ENCODE measurements at places on chromosomes 3 and 15.

- DNase-seq: no peak
Observed at GRCh38 chr3:8529181-8529637, 27.6 kb downstream of the LMCD1 start.

- peak; percentile 12 for DNase-seq
Observed at GRCh38 chr3:43855674-43856299, 165.0 kb downstream of the ABHD5 start.

DNA sequence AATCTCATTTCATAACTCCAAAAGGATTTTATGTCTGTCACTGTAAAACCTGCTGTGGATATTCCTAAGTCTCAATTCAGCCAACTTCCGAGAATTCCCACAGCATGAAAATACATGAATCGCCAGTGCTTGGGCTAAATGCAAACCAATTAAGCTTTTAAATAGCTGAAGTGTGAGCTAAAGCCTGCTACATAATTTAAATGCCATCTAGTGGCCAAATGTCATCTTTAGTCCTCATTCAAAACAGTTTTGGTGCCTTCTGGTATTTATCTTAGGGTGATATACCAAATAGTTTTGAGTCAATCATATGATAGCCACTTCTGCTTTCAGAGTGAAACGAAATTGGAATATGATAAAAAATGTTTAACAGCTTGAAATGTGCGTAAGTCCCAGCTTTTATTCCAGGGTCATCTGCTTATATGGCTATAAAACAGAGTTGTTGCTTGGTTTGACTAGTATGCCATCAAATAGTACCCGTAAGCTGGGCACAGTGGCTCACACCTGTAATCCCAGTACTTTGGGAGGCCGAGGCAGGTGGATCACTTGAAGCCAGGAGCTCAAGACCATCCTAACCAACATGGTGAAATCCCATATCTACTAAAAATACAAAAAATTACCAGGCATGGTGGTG is 41.8 kb upstream of the CCNL1 start:
- DNase-seq: peak; percentile 41

DNA sequence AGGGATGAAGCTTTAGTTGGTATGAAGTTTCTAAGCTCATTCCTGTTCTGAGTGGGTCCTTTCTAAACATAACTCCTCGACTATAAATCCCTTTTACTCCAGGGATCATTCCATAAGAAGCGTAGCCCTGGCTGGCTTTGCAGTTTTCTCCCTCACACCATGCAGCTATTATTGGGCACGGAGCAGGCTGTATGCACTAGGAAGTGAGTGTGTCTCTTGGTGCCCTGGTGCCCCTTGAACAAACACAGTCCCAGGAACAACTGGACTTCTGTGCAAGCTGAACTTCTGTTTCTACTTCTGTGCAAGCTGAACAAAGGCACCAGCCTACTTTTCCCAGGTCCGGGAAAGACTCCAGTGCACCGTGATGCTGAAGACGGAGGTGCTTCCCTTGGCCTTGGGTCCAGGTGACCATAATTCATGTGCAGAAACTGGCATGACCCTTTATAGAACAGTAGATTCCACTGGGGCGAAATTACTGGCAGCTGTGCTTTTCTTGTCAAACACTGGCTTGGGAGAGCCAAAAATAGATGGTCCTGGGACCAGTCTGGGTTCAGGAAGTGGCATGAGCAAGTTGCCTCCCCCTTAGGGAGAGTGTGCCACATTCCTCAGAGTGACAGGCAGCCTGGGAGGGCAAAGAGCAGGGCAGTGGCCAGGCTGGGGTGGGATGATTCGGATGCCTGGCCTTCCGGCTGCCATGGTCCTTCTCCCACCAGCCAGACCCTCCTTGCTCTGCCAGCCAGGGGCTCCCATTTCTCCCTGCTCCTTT is 127.2 kb downstream of the SLCO3A1 start:
- DNase-seq: no peak

- no peak for DNase-seq
Observed at GRCh38 chr3:107877936-107878335, 212.9 kb downstream of the CD47 start.
